ENCODE measurements at places on chromosomes 4 and X.

DNA sequence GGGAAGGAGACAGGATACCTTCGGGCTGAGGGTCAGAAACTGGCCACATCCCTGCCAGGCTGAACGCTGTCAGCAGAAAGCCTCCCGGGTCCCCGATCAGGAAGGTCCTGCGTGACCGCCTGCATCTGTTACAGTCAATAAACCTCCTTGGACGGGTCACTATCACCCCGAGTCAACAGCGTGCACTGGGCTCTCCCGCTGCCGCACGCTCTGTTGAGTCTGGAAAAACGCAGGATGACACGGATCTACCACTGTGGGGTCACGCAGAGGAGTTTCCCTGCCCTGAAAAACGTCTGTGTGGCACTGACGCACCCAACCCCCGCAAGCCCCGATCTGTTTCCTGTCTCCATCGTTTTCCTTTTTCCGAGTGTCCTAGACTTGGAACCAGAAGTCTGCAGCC lies 12.1 kb downstream of the PPP2R3B start:
- DNase-seq = no peak

DNA sequence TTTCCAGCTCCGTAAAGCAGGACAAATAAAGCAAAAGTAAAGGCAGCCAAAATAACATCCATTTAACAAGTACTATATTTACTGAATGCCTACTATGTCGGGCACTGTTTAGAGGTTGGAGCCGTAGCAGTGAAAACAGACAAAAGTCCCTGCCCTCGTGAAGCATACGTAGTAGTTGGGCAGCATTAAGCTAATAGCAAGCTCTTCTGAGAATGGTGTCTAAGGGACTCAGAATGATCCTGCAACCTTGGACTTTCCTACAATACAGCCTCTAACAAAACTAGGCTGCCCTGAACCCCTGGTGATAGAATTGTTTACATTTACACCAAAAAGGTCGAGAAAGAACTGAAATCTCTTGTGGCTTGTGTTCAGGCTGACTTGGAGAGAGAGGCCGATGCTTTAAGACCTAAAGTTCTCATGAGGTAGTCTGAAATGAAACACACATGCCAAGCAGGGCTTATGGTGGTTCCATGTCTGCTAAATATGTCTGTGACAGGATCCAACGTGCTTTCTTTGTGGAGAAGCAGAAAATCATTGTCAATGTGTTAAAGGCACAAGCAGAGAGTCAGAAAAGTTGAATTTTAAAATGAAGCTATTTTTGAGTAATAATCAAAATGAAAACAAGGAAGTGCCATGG lies 898 bp upstream of the PDGFC start:
- DNase-seq = no peak

GRCh38 chr4:27828843-27829242 lies 968.2 kb downstream of the STIM2 start:
- DNase-seq = no peak

- no peak for DNase-seq
Measured at GRCh38 chr4:123190176-123190575, 206.4 kb upstream of the SPRY1 start.

GRCh38 chr4:139889264-139889663 lies 223.6 kb downstream of the MGST2 start:
- DNase-seq = no peak

DNA sequence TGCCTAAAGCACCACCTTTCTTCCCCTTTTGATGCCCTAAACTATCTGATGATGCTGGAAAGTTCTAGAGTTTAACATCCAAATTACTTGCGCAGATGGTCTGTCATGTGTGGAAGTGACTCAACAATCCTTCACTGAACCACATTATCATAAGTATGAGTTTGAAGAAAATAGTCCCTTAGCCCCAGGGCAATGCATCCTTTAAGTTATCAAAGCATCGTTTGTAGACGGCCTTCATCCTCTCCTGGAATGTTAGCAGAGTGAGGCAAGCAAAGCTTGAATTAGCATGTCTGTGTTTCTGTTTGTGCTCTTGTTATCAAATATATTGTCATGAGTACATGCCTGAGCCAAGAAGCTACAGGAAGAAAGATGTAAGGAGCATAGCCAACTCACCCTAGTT lies 570.9 kb downstream of the MID1IP1 start:
- no peak for DNase-seq

DNA sequence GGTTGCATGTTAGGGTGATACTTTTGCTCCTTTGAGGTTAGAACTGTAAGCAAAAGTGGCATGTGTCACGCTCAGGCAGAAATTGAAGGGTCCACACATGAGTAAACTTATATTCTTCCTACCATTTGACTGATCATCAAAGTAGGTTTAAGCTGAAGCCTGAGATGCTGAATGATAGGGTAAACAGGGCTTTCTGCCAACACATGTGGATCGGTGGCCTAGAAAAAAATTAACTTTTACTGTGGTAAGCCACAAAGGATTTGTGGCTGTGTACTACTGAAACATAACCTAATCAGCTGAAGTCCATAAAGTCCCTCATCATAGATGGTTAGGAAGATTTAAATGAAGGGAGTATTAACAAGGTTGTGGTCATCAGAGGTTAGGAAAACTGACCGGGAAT lies 1070.1 kb downstream of the STPG2 start:
- DNase-seq = no peak

GRCh38 chr4:19293080-19293479 lies 958.6 kb upstream of the SLIT2 start:
- DNase-seq = no peak

Data from stimulated activated CD4-positive, alpha-beta T cell treated with anti-CD3 and anti-CD28 coated beads, Interleukin-15, amount 100 ng/mL, for 48 hours (primary cell).